ENCODE measurements at places on chromosomes 4 and X.

DNA sequence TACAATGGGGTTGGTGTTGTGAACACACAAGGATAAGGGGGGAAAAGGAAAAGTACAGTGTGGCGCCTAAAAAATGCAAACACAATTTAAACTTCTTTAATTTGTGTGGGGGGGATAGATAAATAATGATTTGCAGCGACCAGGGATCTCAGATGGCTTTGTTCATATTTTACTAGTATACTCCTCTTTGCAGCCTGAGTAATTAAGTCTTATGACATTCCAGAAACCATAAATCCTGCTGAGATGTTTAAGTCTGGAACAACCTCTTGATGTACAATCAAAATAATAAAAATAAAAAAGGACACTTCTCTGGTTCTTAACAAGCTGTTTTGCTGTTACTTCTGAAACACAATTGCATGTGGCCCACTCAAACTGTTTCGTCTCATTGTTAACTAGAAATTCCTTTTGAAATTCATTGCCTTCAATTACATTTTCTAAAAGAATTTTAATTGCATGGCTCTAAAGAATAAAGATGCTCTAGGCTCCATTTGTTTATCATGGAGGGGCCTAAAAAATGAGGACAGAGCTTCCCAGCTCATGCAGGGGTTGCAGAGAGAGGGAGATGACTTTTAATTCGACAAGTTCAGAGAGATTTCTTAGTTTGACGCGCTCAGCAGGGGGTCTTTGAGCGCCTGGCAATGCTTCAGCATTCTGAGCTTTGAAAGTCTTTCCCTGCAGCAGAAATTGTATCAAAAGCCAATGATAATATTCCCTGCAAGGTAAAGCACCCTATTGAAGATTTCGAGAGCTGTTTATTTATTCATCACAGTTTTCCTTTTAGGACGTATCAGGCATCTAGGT, 892.4 kb upstream of the TENM3 start:
- DNase-seq, result no peak

- no peak for DNase-seq
These were observed 142.5 kb downstream of the HHIP start for GRCh38 chr4:144788469-144788868.

- no peak for DNase-seq
These were observed 1.1 kb upstream of the PDLIM3 start for GRCh38 chr4:185536411-185536709.

GRCh38 chr4:26051240-26051639, 137.2 kb downstream of the SMIM20 start:
- no peak for DNase-seq

DNA sequence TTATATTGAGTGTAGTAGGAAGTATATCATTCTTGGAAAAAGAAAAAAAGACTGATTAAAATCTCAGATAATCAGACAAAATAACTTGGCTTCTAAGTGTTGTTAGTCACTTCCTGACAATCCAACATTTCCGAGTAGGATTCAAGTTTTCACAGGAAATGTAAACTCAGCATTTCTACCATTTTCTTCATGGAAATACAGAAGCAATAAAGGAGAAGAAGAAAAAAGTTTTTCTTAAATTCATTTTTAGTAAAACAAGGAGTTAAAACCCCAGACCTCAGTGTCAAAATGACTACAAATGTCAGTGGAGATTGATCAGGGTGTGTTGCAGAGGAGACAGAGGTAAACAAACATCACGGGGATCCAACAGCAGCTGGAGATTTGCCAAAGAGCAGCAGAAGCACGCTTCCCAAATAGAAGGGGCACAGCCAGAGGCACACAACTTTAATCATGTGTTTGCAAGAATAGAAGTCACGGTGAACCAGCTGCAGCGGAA, 129.3 kb upstream of the FAM9B start:
- peak; percentile 35 for DNase-seq

DNA sequence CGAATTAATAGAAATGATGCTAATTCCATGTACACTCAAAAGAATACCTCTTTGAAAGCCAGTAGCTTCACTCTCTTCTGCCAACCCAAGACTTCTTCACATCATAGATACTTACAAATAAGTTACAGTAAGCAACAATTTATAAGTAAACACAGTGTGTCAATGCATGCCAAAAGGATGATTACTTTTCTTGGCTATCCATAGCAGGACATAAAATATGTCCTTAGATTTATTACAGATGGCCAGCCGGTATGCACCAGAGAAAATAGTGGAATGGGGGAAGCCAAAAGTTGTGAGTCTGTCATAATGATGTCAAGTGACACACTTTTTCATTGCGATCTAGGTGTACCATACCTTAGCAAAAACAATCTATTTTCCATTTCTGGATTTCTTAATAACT, 631 bp upstream of the BMX start:
- no peak for DNase-seq

DNA sequence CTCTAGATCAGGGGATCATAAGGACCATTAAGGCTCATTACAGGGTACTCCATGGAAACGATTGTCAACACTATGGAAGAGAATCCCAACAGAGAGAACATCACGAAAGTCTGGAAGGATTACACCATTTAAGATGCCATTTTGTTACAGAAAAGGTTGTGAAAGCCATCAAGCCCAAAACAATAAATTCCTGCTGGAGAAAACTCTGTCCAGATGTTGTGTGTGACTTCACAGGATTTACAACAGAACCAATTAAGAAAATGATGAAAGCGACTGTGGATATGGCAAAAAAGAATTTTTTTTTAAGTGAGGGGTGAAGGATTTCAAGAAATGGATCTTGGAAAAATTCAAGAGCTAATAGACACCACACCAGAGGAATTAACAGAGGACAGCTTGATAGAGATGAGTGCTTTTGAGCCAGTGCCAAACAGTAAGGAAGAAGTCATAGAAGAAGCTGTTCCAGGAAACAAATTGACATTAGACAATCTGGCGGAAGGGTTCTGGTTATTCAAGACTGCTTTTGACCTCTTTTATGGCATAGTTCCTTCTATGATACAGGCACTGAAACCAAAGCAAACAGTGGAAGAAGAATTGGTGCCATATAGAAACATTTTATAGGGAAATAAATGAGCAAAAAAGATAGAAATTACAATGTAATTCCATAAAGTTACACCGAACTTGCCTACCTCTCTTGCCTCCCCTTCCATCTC, 17.3 kb upstream of the LSM6 start:
- no peak for DNase-seq

- no peak for DNase-seq
These were observed 14.3 kb upstream of the HSD17B11 start for GRCh38 chr4:87405211-87405820.

DNA sequence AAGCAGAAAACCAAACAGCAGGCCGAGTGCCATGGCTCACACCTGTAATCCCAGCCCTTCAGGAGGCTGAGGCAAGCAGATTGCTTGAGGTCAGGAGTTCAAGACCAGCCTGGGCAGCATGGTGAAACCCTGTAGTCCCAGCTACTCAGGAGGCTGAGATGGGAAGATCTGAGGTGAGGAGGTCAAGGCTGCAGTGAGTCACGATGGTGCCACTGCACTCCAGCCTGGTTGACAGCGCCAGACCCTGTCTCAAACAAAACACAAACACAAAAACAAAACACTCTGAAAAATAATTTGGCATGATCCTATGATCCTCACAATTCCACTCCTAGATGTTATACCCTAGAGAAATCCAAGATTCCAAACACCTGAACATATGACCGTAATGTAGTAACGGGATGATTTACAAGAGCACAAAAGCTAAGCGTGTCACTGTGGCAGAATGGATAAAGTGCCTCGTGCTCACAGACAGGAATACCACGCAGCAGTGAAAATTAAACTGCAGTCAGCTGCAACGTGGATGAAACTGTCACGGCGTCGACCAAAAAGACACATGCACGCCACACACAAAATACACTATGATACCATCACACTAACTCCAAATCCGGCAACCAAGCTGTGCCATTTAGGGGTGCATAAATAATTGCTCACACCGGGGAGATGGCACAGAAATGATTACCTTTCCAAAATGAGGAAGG, 1.7 kb downstream of the NELFA start:
- no peak for DNase-seq
